Spinal cord (tissue), 10 donors: ENCODE measurements at places on chromosomes 2 and 18. TPM values are rescaled to one million over a fixed set of nuclear protein-coding genes. Genes with fewer than 3 reads are reported as not detected.
A peak's percentile ranks its signal among the peaks of the same experiment; 100 is the strongest.

- no peak for DNase-seq
These were observed 20.6 kb upstream of the CNOT11 start for GRCh38 chr2:101231937-101232730.

The ANXA4 gene
- 61.4 TPM for total RNA-seq

DNA sequence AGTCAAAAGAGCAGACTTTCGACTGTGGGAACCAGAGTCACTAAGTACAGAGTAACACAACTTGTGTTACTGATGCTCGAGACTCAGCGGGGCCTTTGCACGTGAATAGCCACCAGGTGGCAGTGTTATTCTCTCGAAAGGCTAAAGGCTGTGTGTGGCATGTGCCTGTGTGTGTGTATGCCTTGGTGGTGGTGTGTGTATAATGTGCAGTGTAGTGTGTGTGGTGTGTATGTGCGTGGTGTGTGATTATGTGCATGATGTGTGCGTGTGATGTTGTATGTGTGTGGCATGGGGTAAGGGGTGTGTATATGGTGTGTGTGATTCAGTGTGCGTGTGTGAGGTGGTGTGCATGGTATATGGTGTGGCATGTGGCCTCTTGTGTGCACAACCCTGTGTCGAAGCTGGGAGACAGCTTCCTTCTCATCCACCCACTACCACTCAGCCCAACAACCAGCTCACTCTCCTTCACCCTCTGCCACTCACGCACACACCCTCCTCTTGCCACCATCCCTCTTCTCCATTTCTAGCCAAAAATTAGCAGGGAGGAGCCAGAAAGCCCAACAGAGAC, 83.0 kb upstream of the ZNF532 start:
- peak; percentile 84 for DNase-seq

DNA sequence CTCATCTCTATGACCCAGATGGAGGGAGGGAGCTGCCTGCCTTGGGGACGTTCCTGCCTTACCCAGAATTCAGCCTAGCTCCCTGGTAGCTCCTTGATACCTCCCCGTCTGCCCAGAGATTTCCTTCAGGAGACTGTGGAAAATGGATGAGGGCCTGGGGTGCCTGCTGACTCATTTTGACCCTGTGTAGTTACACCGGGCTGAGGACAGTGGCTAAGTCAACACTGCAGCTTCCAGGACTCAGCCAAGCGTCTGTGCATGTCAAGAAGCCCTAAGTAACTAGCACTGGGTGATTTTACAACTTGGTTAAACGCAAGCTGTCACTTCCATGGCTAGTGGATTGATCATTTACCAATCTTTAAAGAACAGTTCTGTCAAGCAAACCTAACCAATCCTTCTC, 23.3 kb upstream of the EPAS1 start:
- no peak for DNase-seq

- no peak for DNase-seq
These were observed 289.4 kb downstream of the MTX2 start for GRCh38 chr2:176558574-176559140.

The CHST9 gene
- 8.2 TPM for total RNA-seq

The ABCB11 gene
- total RNA-seq = 0.66 TPM

- DNase-seq = peak; percentile 5
These were observed 118.0 kb downstream of the METTL8 start for GRCh38 chr2:171315781-171316180.

DNA sequence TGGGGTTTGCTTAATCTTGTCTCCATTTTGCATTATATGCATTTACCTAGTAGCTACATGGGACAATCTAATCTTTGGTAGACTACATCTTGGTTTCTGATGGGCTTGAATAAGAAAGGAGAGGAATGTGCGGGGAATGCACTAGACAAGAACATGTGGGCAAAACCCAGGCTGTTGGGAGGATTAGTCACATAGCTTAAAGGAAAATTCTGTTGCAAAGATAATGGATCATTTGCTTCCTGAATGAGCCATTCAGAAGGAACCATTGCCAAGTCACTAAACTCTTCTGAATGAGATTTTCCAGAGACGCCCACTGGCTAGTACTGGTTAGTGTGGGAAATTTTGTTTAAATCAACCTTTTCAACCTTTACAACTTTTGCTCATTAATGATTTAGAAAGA, 84.8 kb downstream of the OSBPL6 start:
- DNase-seq = no peak

DNA sequence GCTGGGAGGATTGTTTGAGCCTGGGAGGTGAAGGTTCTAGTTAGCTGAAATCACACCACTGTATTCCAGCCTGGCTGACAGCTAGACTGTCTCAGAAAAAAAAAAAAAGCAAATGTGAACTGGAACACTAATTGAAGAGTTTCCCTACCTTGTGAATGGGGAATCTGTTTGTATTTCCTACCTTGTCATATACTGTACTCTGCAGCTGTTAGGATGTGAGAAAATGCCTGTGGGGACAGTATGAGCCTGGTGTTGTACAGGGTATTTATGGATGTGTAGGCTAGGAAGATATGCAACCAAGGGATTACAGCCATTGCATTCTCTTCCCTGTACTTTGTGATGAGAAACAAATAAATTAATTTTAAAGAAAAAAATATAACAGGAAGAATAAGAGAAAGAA, 113.3 kb upstream of the FAM117B start:
- no peak for DNase-seq

DNA sequence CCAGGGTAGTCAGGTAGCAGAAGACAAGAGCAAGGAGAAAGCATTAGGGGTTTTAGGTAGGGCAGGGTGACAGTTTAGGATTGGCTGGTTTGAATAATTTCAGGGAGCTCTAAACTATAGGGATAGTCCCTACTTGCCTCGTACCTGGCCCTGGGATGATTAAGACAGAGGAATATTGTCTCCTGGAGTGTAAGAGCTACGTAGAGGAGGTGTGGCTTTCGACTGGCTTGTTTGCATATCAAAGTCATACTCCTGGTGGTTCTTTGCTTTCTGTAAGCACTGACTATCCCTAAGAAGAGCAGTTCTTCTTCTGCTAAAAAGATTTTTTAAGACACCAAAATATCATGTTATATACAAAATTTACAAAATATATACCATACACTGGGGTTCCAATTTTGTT, 1867.4 kb downstream of the SUCLG1 start:
- DNase-seq = no peak

DNA sequence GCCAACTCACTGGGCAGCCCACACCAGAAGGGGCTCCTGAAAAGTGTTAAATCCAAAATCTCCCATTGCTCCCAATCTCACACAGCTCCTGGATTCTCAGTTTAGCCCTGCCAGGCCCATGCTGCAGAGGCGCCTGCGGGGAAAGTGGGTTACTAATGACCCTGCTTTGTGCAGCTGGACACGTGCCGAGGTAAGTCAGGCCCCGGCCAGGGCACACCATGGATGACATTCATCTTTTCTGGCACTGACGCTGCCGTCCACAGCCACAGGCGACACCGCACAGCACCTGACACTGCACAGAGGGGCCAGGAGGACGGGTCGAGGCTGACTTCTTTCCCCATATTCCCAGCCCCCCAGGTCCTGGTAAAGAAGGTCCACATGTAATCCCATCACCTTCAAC, 193.5 kb downstream of the EIPR1 start:
- DNase-seq = no peak

The UGT1A4 gene
- not detected for total RNA-seq
